ENCODE measurements at places on chromosomes 11 and 22.
A peak's percentile ranks its signal among the peaks of the same experiment; 100 is the strongest.

GRCh38 chr22:47594836-47595521, 832.5 kb downstream of the TBC1D22A start:
- no peak for DNase-seq

DNA sequence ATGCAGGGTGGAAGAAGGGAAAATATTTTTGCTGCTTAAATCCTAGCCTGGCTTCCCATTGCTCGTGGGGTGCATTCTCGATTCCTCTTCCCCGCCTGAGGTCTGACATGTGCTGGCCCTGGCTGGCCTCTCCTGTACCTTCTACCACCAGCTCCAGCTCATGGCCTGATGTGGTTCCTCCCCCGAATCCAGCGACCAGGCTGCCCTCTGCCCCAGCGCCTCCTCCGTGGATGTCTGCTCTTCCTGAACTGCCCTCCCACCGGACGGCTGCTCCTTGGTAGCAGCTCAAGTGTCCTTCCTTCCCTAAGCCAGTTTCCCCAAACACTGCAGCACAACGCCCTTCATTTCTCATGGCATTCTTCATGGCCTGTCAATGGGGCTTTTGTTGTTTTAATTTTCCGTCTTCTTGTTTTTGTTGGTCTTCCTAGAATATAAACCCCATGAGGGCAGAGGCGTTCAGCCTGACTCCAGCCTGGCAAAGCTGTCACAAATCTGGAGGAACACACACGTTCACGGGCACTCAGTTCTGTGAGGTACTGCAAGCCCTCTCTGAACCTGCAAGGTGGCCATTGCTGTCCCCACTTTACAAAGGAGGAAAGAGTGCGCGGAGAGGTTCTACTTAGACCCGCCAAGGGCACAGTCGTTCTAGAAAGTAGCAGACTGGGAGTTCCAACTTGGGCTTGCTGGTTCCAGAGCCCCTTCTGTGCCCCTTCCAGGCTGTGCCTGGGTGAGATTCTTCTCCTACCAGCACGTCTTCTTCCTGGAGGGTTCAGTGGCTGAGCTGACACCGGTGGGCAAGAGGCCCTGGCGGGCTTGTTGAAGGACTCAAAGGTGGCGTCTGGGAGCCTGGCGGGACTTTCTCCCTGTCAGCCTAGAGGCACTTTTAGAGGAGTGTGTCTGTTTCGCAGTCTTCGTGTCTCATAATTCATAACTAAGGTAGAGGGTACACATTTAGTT, 953 bp upstream of the LRP5 start:
- DNase-seq: no peak

DNA sequence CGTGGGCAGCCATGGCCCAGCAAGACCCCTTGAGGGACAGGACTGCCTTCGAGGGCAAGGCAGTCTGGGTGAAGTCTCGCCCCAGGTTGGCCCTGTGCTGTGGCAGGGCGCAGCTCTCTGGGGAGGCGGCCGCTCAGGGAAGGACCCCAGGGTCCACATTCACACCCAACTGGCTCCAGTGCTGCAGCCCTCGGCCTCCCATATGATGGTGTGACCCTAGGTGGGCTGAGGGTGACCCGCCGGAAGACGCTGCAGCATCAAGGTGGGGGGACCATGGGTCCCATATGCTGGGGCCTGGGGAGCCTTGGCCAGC, 28.0 kb upstream of the CCDC188 start:
- no peak for DNase-seq

GRCh38 chr11:113644605-113645004, 61.5 kb downstream of the TMPRSS5 start:
- DNase-seq: no peak

DNA sequence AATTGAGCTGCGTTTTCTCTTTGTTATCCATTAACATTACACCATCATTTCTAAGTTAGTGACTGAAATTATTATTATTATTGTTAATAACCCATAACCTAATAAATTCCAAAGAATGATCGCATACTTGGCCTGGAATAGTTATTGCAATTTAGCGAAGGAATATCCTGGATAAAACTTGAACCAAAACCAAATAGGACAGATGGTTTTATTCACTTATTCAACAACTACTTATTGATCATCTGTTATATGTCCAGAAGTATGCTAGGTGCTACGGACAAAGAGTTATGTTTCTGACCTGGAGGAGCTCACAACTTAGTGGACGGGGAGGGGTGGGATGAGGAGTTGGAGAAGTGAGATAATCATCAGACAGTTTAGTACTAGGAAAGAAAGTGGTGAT, 44.8 kb upstream of the ARHGAP20 start:
- DNase-seq: no peak

DNA sequence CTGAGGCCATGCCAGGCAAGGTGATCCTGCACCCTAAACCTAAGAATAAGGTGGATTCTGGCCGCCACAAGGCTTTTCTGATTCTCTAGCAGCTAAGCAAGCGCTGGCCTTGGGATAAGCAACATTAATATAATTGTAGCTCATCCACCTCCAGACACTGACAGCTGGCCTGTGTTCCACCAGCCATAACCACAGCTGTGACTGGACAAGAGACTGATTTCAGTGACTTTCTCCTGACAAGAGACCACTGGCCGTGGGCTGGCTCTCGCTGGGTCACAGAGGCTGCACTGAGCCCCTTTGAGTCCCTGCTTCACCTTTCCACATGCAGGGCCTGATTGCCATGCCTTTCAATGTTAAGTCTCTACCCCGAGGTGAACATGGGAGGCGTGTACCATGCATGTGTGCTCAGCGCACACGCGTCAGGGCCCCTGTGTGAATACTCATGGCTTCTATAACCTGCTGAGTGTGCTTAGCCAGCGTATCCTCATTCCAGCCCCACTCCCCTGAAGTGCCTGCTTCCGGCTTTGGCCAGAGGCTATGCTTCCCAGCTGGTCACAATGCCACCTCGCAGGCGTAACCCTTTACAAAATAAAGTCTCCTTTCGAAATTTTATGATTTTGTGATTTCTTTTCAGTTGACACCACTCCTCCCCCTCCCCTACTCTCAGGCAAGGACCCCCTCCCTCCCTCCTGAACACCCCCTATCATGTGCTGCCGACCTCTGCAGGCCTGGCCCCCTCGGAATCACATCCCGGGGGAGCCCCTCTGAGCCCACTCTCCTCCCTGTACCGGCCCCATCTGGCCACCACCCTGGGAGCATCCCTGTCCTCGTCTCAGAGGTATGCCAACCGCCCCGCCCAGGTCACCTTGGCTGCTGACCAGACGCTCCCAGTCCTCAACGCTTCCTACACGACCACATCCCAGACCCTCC, 128.1 kb downstream of the CTTN start:
- DNase-seq: no peak

DNA sequence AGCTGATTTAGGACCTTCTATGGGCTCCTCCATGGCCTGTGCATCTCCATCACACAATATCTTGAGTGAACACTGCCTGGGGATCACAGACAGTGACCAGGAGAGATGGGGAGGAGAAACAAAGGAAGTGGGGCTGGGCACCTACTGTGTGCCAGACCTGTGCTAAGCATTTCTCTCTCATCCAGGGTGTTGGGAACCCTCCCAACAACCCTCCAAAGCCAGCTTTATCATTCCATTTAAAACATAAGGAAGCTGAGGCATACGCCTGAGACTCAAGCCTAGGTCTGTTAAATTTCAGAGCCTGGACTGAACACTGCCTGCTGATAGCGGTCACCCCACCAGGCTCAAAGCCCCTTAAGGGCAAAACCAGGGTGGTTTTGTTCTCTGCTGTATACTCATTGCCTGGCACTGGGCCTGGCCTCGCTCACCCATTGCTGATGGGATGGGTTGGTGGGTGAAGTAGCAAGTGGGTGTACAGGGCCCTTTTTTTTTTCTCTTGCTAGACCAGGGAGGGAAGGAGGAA, 130.1 kb downstream of the MN1 start:
- DNase-seq: no peak

- DNase-seq: peak; percentile 72
These were observed 77.4 kb downstream of the CWC15 start for GRCh38 chr11:94895971-94896370.
